ENCODE measurements at places on chromosomes 3 and 15.
A peak's percentile ranks its signal among the peaks of the same experiment; 100 is the strongest.

DNA sequence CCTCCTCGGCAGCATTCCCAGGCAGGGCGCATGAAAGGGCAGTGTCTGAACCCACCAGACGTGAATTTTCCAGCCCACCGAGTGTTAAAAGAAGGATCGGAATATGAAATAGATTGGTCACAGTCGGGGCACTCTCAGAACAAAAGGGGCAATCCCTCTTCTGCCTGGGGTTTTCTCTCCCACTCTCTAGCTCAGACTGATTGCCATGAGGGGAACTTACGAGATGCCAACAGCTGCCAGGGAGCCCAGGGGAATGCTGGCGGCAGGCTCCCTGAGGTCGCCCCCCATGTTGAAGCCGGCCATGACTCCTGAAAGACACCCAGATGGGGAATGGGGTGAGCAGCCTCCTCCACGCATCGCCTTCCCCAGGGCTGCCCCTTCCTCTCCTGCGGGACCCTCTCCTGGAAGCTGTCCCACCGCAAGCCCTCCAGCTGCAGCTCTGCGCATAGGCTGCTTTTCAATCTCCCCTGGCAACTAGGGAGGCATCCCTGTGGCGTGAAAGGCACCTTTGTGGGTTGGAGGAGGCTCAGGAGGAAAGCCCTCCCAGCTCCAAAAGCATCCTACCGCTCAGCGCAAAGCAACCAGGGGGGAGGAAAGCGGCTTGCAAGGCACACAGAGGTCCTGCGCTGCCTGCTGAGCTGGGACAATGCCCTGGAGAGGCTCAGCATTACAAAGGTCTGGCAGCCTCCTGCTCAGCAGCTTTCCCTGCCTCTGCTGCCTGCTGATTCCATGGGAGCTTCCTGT lies 64.8 kb upstream of the HEG1 start:
- DNase-seq, result no peak

DNA sequence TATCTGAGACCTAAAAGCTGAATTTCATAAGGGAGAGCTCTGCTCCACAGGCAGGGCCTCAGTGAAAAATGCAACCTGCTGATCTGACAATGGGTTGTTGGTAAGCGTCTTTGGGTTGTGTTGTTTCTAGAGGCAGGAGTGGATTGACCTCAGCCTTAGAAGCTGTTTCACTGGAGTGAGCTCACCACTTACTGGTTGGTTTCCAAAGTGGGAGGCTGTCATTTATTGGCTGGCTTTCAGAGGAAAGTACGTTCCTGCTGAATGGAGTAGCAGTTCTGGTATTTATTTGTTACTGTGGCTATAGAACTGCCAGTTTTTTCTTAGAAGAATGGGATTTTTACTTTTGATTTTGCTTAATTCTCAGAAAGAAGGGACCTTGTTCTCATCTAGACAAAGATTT lies 29.3 kb upstream of the COL6A5 start:
- no peak for DNase-seq

GRCh38 chr3:191415566-191415965 lies 45.4 kb upstream of the PYDC2 start:
- no peak for DNase-seq

GRCh38 chr3:182182531-182182968 lies 470.8 kb downstream of the SOX2 start:
- DNase-seq, result no peak

DNA sequence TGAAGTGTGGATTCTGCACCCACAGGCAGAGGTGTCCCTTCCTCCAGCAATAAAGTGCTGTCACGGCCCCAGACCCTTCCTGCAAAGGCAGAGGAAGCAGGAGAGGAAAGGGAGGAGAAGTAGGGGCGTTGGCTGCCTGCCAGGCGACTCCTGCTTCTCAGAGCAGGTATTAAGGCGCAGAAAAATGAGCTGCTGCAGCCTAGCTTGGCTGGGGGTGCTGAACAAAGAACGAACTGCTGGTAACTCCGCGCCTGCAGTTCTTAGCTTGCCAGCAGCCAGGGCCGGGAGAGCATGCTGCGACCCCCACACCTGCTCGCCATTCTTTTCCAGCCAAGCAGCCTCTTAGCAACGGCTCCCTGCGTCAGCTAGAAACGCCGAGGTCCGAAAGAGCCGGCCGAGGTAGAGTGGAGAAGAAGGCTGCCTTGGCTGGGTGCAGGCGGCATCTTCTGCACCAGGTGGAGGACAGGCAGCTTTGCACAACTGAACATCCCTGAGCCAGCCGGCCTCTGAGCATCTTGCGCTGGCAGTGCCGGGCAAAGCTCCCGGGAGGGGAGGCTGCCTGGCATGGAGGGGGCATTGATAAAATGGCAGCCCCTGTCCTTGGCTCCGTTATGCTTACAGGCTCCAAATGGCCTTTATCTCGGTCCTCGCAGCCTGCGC lies 296.0 kb downstream of the MEX3B start:
- DNase-seq, result peak; percentile 31

DNA sequence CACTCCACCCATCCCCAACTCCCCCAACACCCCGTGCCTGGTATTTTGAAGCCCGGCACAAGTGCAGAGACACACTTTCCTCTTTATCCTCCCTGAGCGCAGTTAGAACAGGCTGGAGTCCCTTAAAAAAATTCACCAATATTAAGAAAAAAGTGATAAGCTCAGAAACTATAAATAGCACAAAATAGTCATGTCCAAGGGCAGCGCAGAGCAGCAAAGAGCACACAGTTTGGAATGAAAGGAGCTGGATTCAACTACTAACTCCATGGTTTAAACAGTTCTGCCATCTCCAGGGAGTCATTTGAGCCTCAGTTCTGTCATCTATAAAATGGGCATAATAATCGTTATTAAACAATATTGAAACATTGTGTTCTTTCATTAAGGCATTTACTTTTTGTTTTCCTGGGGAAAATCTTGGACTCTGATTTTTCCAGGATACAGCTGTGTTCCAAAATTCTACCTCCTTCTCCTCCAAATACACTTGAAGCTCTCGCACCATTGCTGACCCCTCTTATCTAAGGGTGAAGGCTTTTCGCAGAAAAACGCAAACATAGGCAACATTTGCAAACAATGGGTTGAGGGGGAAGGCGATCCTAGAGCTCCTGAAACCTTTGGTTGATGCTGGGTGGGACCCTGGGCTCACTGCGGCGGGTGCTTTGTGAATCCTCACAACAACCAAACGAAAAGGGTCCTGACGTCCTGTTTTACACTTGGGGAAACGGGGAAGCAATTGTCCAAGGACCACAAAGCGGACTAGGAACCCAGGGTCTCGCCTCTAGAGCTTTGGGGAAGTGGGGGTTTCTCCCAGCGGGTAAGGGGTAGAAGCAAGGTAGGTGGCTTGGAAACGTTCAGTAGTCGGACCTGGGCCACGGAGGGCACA lies 41.8 kb downstream of the EPHB3 start:
- DNase-seq, result no peak

DNA sequence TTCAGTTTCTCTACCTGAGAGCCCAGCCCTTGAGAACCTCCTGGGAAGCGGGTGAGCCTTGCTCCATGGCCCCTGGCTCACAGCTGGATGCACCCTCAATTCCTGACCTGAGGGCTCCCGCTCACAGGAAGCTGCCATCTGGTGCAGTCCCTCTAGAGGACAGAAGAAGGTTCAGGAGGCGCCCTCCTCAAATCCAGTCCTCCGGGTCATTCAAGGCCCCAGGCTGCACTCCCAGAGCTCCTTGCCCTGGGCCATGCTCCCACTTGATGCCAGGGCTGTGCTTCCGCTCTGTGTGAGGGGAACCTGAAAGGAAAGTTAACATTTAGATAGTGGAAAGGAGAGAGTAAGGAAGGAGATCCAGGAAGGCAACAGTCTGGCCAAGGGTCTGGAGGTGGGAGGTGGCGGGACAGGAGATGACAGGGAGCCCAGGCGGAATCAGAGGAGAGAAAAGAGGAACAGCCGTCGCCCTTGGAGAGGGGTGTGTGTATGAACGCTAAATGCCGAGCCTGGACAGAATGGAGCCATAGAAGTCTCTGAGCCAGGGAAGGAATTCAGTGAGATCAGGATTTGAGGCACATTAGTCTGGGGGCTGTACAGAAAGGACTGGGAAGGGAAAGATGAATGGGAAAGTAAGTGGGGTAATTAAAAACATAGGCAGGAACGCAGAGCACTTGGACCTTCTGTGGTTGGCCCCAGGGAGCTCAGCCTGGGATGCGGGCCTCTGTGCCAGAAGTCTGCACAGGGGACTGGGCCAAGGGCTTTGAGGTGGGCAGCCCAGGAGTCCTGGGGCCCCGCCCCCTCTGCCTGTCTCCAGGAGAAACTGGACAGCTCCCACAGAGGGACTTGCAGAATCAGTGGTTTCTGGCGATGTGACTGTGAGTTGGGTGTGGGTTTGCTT lies 26.1 kb downstream of the TBC1D21 start:
- no peak for DNase-seq

GRCh38 chr3:126463521-126463920 lies 12.2 kb downstream of the ZXDC start:
- no peak for DNase-seq

DNA sequence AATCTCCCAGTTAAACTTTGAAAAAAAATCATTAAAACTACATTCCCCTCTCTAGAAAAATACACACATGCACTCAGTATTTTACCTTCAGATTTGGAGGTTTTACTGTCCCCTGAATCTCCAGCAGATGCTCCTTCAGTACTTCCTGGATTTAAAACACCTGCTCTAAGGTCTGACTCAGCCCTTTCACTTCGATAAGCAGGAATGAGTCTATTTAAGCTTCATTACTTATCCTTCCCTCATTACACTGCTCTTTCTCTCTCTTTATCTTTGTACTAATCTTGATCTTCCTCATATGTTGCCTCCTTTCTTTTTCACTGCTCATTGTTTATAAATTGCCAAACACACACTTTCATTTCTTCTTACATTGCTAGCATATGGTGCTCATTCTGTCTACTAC lies 443.9 kb downstream of the DIPK2A start:
- no peak for DNase-seq

DNA sequence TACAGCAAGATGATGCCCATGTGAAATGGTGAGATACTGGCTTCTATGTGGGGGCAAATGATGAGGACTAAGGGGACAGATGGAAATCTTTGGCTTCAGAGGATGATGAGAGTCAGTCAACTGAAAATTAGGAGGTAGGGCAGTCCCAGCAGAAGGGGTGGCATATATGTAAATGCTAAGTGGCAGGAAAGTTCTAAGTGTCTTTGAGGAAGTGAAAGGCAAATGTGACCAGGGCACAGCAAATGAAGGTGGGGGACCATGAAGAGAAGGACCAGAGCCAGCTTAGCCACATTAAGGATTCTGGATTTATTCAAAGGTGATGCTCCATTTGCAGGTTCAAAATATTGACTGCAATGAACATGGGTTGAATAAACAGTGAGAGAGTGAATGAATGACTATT lies 29.2 kb upstream of the LIMD1 start:
- DNase-seq, result no peak

- no peak for DNase-seq
Observed at GRCh38 chr15:71921191-71921590, 110.8 kb downstream of the NR2E3 start.

DNA sequence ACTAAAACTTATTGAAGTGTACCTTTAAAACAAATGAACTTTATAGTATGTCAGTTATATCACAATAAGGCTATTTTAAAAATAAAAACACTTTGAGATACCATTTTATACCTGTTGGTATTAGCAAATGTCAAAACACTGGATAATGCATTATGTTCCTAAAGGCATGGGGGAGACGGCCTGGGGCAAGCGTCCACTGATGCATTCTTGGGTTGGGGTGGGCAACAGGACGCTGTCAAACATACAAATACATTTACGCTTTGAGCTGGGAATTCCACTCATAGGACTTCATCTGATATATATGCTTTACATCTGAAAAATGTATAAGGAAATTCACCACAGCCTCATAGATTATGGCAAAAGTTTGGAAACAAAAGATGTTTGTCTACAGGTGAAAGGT lies 7.6 kb upstream of the GATA2 start:
- DNase-seq, result no peak
